ENCODE measurements at places on chromosomes 6 and 20.
A peak's percentile ranks its signal among the peaks of the same experiment; 100 is the strongest.

DNA sequence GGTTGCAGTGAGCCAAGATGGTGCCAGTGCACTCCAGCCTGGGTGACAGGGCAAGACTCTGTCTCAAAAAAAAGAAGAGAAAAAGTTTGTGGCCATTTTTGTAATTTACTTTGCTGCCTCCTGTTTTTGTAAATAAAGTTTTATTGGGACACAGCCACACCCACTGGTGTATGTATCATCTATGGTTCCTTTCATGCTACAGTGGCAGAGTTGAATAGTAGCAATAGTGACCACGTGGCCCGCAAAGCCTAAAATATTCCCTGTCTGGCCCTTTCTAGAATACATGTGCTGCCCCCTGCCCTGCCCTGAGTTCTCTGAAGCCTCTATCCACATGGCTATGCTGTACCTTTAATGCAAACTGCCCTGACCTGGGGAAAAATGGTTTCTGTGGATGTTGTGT is 75.3 kb upstream of the ZNF133 start:
- no peak overlapping the region for H3K4me3 ChIP-seq
- no peak overlapping the region for H3K27ac ChIP-seq
- no peaks in the 10 kb centered on the region for H3K4me1 ChIP-seq
- no peaks in the 10 kb centered on the region for H3K27me3 ChIP-seq
- no peaks in the 10 kb centered on the region for H3K36me3 ChIP-seq

DNA sequence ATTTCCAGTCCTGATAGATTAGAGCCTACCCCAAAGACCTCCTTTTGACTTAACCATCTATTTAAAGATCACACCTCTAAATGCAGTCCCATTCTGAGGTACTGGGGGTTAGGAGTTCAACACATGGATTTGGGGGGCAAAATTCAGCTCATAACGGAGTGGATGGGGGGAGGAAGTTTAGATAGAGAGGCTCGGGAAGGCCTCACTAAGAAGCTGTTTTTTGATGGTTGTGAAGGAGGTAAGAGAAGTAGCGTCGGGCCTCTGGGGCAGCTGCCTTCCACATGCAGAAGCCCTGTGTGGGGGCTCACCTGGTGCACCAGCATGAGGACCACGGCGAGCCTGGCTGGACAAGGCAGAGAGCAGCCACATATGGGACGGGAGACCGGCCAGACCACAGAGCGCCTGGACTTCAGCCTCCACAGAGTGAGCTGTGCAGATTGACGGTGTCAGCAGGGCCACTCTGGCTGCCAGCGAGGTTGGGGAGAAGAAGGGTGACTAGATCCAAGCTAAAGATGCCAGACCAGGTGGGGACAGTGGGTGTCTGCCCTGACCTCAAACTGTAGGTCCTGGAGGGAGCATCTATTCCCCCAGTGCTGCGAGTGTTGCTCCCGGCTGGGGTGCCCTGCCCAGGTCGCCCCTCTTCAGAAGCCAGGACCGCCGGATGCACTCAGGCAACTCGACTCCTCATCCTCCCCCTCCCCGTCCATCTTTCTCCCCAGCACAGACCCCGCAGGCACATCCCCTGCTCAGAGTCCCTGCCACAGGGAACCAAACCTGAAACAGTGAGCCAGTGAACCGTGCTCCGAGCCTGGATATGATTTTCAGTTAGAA is 5.1 kb upstream of the SYNJ2 start:
- no peaks in the 10 kb centered on the region for H3K36me3 ChIP-seq
- H3K27me3 ChIP-seq, result peaks cover 18% of the 10 kb centered on the region
- H3K27ac ChIP-seq, result no peak overlapping the region
- H3K4me3 ChIP-seq, result no peak overlapping the region
- H3K4me1 ChIP-seq, result no peaks in the 10 kb centered on the region
- DNase-seq, result no peak

GRCh38 chr20:37764333-37764935 is 70.6 kb downstream of the CTNNBL1 start:
- DNase-seq, result no peak
- H3K27me3 ChIP-seq, result no peaks in the 10 kb centered on the region
- H3K4me1 ChIP-seq, result no peaks in the 10 kb centered on the region
- no peak overlapping the region for H3K4me3 ChIP-seq
- H3K27ac ChIP-seq, result no peak overlapping the region

GRCh38 chr6:144644776-144645175 is 359.6 kb downstream of the UTRN start:
- H3K4me3 ChIP-seq, result no peak overlapping the region
- H3K27ac ChIP-seq, result peak overlapping the region; percentile 96
- peaks cover 58% of the 10 kb centered on the region for H3K4me1 ChIP-seq
- H3K36me3 ChIP-seq, result no peaks in the 10 kb centered on the region
- peak; percentile 80 for DNase-seq
- no peaks in the 10 kb centered on the region for H3K27me3 ChIP-seq

Data from GM23338 (cell line).